Activated naive CD8-positive, alpha-beta T cell treated with anti-CD3 and anti-CD28 coated beads, Interleukin-2, amount 50 U/mL, for 24 hours (primary cell): ENCODE measurements at places on chromosomes 2 and 18.

DNA sequence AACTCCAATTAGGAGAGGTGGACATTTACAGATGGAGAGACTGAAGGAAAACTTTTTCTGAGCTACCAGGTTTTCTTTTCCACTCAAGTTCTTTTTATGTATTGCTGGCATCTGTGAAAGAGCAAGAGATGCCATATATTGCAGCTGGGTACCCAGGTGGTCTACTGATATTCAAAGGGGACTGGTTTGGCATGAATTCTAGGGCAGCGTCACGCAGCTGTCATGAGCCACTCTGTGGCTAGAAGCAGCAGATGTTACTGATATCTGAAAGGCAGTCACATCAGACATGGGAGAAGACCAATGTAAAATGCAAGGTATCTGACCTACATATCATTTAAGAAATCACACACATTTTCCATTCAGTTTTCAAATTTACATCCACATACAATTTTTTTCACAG, 408.8 kb downstream of the GALNT13 start:
- DNase-seq: no peak

DNA sequence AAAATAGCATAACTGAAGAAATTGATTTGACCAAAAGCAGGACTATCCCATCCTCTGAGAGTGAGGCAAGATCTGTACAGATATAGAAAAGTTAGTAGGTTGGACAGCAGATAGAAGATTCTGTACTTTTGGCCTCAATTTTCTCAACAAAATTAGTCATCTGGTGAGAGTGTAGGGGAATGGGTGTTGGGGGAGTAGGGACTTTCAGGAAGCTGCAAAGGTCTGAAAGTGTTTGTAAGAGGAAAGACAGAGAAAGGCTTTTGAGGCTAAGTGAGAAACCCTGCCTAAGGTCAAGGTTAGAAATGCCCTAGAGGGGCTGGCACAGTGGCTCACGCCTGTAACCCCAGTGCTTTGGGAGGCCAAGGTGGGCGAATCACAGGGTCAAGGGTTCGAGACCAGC, 40.3 kb downstream of the DAPL1 start:
- DNase-seq: no peak

DNA sequence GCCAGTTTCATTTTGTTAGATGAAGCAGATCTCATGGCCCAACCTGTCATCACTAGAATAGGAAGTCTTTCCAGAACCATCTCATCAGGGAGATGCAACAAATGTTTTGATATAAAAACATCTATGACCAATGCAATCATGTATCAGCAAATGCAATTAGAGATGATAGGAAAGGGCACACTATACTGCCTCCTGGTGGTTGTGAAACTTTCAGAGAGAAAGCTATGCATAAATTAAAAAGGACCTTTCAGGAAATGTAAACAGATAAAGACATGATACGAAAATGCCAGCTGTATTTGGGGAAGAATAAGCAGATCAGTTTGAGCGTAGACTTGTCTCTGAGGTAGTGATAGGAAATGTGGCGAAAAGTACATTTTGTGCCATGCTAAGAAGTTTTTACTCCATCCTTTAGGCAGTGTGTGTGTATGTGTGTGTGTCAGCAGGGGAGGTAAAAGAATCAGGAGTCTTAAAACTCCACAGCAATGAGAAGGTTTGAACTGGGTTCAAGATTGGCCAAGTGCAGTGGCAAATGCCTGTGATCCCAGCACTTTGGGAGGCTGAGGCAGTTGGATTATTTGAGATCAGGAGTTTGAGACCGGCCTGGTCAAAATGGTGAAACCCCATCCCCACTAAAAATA, 479.3 kb downstream of the CPS1 start:
- no peak for DNase-seq

- DNase-seq: no peak
Observed at GRCh38 chr2:219829667-219830352, 202.4 kb downstream of the SLC4A3 start.

- DNase-seq: no peak
Observed at GRCh38 chr2:116491292-116491691, 1323.2 kb upstream of the DDX18 start.

- no peak for DNase-seq
Observed at GRCh38 chr2:231007286-231008098, 11.6 kb downstream of the SPATA3 start.

- no peak for DNase-seq
Observed at GRCh38 chr2:135227386-135227785, 175.3 kb downstream of the RAB3GAP1 start.

DNA sequence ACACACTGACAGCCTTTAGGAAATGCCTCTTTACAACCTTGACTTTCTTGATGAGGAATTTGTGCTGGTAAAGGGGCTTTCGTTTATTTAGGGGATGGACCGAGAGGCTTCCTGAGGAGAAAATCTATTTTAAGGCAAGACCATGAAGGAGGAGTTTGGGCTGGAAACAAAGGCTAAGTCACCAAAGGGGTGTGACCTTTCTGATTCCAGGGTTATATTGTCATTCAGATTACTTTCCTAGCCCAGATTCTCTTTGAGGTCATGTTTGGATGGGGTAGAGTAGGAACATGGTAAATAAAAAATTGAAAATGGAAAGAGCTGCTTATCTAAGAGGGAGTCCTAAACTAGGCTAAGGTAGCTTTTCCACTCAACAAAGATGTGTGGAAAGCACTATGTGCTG, 77.1 kb upstream of the UGP2 start:
- DNase-seq: no peak

- DNase-seq: no peak
Observed at GRCh38 chr18:28045176-28045810, 131.6 kb downstream of the CDH2 start.

- peak; percentile 93 for DNase-seq
Observed at GRCh38 chr2:241148891-241149674, at the start of gene PASK. TSS of gene PASK (minus strand) at chr2:241149472. CDS start at chr2:241143032, 6,440 bp downstream.

DNA sequence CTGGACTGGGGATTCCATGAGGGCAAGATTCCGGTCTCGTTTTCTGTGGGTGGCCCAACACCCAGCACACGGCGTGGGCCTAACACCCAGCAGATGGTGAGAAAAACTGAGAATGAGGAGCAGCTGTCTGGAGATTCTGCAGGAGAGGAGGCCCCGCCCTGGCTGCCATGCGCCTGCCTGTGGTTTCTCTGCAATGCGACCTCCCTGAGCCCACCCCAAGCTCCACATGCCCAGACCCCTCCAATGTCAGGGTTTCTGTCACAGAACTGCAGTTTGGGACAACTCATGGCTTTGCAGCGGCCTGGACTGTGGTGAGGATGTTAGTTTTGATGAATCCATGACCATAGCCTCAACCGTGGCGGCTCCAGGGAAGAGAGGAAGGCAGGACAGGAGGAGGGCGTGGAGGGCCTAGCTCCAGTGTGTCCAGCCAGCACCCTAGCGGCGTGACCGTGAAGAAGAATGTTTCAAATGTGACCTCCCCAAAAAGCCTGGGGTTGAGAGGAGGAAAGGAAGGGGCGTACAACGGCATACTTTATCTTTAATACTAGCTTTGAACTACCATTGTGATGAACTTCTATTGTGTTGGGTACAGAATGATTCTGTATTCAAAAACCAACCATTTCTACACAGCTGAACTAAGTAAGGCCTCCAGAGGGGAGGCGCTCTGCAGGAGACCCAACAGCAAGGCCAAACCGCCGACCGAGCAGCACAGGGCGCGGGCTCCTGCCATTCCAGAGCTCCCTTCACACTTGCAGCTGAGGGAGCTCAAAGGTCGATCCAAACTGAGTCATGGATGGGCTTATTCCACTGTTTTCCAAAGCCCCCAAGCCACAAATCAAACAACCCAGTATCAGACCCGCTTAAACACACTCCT, 3.4 kb downstream of the PXDN start:
- no peak for DNase-seq

DNA sequence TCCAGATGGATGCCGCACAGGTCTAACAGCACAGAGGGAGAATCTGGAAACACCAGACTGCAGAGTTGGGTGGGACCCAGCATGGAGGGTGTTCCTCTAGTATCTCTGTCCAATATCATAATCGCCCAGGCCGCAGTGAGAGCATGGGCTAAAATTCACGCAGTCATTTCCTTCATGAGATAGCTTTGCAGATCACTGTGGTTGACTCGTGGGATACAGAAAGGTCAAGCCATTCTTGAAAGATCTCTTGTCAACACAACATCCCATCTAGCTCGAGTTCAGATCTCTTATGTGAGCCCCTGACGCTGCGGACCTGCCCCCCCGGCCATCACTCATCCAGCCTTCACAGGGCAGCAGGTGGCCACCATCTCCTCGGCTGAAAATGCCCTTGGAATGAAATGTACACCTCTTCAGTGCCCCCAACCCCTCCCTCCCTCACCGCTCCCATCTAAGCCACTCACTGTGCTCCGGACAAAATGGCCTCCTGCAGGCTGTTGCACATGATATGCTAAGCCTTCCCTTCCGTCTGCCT, 45.9 kb downstream of the FOSL2 start:
- DNase-seq: no peak

DNA sequence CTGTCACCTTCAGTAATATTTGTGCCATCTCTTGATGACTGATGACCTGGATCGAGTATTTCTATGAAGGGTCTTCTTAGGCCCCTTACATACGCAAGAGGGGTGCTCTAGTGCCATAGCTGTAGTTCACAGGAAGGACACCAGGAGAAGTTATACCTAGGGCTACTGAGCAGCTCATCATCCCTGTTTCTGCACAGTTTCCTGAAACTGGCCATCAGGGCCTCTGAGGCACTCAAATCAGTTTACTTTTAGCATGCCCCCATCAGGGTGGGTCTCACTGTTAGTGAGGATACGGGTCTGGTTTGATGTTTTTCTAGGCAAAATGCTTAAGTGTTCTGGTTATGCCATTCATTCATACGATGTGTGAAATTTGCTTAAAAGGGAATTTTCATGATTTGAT, 20.0 kb upstream of the FBLN7 start:
- no peak for DNase-seq

DNA sequence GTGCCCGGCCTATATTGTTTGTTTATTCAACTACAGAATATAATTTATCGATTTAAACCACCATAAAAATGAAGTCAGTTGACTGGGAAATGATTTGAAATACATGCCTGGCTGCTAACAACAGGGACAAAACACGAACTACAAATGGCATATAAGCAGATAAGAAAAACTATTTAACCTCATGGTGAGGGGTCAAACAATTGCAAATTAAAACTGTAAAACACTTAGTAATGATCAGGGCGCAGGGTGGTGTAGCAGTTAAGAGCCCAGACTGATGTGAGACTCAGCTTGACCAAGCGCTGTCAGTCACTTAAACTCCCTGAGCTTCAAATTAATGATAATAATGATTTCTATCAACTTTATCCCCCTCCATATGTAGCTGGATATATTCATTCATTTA, 6.7 kb downstream of the MTHFD2 start:
- no peak for DNase-seq

- no peak for DNase-seq
Observed at GRCh38 chr2:136052369-136053362, 65.3 kb downstream of the CXCR4 start.
